Activated B cell treated with CpG ODN at 0.5 μM for 24 hours (primary cell): ENCODE measurements at places on chromosomes 1 and 21.

DNA sequence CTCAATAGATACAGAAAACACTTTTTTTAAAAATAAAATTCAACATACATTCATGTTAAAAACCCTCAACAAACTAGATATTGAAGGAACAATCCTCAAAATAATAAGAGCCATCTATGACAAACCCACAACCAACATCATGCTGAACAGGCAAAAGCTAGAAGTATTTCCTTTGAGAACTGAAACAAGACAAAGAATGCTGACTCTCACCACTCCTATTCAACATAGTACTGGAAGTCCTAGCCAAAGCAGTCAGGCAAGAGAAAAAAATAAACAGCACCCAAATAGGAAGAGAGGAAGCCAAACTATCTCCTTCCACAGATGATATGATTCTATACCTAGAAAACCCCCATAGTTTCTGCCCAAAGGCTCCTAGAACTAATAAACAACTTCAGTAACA, 46.2 kb upstream of the IVNS1ABP start:
- no peak for DNase-seq

DNA sequence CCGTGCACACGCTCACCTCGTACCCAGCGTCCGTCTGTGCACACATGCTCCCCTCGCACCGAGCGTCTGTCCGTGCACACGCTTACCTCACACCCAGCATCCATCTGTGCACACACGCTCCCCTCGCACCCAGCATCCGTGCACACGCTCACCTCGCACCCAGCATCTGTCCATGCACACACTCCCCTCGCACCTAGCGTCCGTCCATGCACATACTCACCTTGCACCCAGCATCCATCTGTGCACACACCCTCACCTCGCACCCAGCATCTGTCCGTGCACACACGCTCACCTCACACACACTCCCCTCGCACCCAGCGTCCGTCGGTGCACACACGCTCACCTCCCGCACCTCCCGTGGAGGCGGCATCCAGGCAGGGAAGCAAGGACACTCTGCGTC, 24.4 kb upstream of the COL18A1 start:
- no peak for DNase-seq

DNA sequence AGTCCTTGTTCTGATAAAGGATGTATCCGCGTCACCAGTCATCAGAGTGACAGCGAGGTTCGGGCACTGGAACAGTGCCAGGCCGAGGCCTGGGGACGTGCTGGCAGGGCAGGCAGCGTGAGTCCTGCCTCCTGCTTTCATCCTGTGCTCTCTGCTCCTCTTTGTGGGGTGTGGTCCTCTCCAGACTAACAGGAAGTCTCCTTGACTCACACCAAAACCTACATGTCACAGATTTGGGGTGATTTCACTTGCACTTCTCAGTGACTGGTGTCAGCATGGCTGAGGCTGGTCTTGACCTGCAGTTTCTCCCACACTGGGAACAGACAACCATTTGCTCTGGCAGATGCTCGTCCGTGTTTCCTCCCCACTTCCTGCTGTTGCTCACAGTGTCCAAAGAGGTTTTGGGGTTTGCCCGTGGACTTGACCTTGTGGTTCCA, 8.8 kb upstream of the NLRP3 start:
- no peak for DNase-seq

GRCh38 chr1:68196676-68197075, 35.6 kb downstream of the WLS start:
- no peak for DNase-seq

- DNase-seq = no peak
Observed at GRCh38 chr1:26543462-26543861, 13.9 kb downstream of the RPS6KA1 start.

GRCh38 chr1:22158654-22159053, 15.8 kb upstream of the WNT4 start:
- no peak for DNase-seq

GRCh38 chr1:85463731-85464496, 1.0 kb downstream of the DDAH1 start:
- no peak for DNase-seq

- DNase-seq = no peak
Observed at GRCh38 chr21:33481314-33481943, 1.7 kb upstream of the TMEM50B start.

GRCh38 chr1:17260738-17261137, 11.8 kb downstream of the PADI3 start:
- DNase-seq = no peak

- DNase-seq = no peak
Observed at GRCh38 chr1:186626356-186626932, 53.8 kb downstream of the PTGS2 start.

GRCh38 chr1:47593013-47593568, 155.2 kb downstream of the FOXD2 start:
- DNase-seq = no peak

DNA sequence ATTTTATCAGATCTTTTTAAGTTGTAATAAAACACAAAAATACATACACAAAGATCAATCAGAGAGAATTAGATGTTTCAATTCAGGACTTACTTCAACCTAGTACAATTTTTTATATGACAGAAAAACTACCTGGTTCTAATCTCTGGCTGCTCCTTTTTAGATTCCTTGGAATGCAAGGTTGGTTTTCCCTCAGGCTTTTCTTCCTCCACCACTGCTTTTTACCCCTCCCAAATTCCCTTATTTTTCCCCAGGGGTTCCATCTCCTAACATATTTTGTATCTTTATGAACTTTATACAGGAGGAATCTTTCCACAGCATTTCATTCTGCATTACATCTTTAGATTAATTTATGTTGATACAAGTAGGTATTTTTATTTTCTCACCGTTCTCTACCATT, 33.2 kb downstream of the PIK3R3 start:
- DNase-seq = no peak

DNA sequence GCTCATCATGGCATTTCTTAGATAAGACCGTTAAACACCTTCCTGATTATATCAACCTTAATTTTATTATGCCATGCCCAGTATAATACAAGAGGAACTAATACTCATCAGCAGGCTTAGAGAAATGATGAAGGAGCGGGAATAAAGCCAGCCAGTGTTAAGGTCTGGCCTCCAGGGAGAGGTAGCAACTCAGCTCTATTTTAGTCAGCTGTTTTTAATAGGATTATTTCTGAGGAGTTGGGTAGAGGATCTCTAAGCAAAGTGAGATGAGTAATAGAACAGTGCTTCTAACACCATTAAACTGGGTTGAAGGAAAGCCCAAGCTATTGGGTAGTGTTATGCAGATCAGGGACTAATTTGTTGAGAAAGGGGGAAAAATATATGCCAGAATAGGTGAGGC, 921.5 kb downstream of the TTLL7 start:
- DNase-seq = no peak

GRCh38 chr1:229952670-229953520, 114.1 kb upstream of the GALNT2 start:
- no peak for DNase-seq

DNA sequence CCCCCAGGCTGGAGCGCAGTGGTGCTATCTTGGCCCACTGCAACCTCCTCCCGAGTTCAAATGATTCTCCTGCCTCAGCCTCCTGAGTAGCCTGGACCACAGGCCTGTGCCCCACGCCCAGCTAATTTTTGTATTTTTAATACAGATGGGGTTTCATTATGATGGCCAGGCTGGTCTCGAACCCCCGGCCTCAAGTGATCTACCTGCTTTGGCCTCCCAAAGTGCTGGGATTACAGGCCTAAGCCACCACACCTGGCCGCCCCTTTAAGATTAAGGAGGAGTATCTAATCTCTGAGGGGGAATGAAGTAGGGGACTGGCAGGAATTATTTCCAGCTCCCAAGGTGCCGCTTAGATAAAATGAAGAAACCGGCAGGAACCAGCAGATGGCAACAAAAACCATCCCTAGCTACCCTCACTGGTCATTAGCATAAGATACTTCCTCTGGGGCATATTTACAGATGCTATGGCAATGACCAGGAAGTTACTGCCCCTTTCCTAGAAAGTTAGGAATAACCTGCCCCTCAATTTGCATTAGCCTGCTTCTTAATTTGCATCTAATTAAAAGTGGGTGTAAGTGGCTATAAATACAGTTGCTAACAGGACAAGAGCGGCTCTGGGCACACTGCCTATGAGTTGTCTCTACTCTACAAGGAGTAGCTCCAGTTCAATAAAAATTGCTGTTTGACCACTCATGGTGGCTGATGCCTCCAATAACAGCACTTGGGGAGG, 7.1 kb upstream of the NSUN4 start:
- DNase-seq = no peak

DNA sequence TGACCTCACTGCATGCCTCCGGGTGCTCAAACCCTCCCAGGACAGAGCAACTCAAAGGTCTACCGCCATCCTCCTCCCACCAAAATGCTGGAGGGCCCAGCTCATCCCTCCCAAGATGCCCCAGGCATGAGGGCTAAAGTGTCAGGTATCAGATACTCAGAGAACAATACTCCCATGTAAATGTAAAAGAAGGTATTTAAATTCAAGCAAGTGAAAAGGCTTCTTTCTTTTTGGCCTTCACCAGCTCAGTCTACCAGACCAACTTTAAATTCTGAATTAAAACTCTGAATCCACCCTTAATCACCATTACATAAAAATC, 3.0 kb downstream of the PARP1 start:
- DNase-seq = no peak

DNA sequence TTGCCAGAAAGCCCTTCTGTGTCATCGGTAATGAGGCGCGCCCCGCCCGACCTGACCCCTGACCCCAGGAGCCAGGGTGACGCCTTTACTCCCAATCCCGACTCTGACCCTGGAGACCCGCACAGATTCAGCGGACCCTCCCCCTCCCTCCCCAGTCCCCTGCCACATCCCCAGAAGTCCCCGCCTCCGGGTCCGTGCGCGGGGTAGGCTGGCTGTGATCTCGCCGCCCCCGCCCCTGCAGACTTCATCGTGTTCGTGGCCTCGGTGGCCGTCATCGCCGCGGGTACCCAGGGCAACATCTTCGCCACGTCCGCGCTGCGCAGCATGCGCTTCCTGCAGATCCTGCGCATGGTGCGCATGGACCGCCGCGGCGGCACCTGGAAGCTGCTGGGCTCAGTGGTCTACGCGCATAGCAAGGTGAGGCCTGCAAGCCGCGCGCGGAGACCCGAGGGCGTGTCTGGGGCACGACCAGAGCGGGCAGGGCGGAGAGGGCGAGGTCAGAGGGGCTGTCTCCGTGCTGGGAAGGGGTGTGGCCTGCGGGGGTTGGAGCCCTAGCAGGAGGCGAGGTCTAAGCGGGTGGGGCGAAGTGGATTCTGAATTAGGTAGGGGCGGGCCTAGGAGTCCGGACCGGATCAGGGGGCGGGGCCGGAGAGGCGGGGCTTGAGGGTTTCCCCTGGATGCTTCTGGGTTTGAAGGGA, 34.8 kb downstream of the KCNQ4 start:
- peak; percentile 68 for DNase-seq

GRCh38 chr1:227944090-227944930, 3.4 kb downstream of the WNT9A start:
- peak; percentile 7 for DNase-seq

GRCh38 chr1:43058545-43059360, 100.1 kb upstream of the SLC2A1 start:
- DNase-seq = no peak

DNA sequence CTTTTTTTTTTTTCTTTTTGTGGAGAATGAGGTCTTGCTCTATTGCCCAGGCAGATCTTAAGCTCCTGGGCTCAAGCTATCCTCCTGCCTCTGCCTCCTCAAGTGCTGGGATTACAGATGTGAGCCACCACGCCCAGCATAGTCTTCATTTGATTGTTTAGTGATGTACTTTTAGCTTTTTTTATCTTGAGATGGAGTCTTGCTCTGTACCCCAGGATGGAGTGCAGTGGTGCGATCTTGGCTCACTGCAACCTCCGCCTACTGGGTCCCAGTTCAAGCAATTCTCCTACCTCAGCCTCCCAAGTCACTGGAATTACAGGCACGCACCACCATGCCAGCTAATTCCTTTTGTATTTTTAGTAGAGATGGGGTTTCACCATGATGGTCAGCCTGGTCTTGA, 24.0 kb upstream of the LRRC3 start:
- no peak for DNase-seq

- peak; percentile 48 for DNase-seq
Observed at GRCh38 chr1:92484472-92485380, 2.0 kb downstream of the GFI1 start.

DNA sequence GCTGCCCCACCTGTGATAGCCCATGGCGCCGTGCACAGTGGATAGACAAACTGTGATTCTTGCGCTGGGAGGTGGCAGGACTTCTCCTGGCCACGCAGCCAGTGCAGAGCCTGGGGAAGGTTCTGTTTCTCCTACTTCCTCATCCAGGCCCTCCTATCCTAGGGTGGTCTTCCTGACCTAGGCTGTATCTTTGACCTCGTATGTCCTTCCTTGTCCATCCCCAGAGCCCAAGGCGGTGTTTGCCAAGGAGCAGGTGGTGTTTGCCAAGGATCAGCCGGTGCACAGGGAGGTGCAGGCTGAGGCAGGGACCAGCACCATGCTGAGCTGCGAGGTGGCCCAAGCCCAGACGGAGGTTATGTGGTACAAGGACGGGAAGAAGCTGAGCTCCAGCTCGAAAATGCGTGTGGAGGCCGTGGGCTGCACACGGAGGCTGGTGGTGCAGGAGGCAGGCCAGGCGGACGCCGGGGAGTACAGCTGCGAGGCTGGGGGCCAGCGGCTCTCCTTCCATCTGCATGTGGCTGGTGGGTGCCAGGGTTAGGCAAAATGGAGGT, 63.9 kb downstream of the OBSCN start:
- DNase-seq = no peak

GRCh38 chr1:6580119-6580592, 362 bp downstream of the ZBTB48 start:
- DNase-seq = no peak

DNA sequence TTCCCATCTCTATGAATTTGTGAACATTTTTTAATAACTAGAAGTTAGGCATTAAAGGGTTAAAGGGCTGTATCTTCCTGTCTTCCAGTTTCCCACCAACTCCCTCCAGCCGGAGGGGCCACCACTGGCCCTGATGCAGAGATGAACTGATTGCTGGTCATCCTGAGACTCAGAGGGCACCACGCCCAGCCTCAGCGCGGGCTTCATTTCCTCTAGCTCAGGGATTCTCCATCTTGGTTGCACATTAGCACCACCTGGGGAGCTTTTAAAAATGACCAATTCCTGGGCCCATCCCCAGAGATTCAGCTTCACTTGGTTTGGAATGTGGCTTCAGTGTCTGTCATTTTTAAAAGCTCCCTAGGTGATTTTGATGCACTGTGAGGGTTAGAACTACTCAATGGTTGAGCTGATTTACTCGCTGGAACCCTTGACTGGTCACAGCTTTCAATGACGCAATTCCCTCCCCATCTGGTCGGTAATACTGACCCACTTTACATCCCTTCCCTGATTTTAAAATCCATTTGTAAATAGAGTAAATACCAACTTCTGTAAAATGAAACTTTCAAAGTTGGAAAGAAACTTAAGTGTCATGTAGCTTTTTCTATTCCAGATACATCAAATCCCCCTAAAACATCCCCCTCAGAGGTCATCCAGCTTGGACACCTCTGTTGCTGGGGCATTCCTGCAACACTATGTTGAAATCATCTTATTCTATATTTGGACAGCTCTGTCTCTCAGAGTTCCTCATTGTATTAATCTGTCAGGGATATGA, 5.1 kb downstream of the NAV1 start:
- DNase-seq = no peak

GRCh38 chr1:232923739-232924386, 26.5 kb upstream of the NTPCR start:
- DNase-seq = no peak
